ENCODE measurements at places on chromosomes 5 and 9. TPM values are rescaled to one million over a fixed set of nuclear protein-coding genes. Genes with fewer than 3 reads are reported as not detected.

DNA sequence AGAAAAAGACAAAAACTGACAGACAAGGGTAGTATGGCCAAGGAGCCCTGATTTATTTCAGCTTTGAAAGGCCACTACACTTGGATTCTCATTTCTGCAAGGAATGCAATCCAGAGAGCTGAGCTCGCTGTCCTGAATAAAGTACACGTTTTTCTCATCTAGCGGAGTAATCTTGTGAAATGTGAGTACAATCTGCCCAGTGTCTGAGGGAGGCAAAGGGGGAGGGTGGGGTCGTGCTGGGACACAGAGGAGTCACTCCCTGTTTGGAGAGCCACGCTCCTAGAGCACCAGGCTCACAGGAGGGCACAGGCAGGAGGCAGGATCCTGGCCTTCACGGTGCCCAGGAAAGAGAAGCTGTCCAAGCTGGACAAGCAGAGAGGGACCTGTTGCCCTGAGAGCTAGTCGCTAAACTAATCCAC lies 51.0 kb upstream of the IFNK start:
- no peak for DNase-seq

- no peak for DNase-seq
Measured at GRCh38 chr5:173613433-173614159, 2.9 kb downstream of the BOD1 start.

GRCh38 chr9:105290954-105291353 lies 46.5 kb downstream of the SLC44A1 start:
- no peak for DNase-seq

GRCh38 chr9:126773004-126773607 lies 31.7 kb upstream of the ZBTB43 start:
- peak; percentile 37 for DNase-seq

- no peak for DNase-seq
Measured at GRCh38 chr5:135036405-135036804, 2.4 kb upstream of the PITX1 start.

GRCh38 chr9:6938447-6938846 lies 180.7 kb downstream of the KDM4C start:
- no peak for DNase-seq

The CD72 gene
- 0.47 TPM for total RNA-seq

The PHF24 gene
- not detected for total RNA-seq

The RAB3C gene
- total RNA-seq = not detected

- no peak for DNase-seq
Measured at GRCh38 chr5:140282266-140282665, 20.6 kb downstream of the PFDN1 start.

DNA sequence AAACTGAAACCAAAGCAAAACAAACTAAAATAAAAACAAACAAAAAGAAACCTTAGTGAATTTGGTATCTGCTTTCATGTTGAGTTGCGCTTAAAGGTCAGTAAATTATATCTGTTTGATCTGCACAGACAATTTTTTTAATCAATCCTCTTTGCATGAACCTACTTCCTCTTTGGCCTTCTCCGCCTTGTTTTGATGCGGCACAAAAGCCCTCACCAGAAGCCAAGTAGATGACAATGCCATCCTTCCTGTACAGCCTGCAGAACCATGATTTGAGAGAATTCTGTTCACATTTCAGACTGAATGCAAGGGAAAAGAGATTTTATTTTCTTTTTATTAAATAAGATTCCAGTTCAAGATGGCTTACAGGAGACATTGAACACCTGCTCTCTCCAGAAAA lies 473.6 kb upstream of the FTMT start:
- no peak for DNase-seq

- no peak for DNase-seq
Measured at GRCh38 chr5:172870715-172871461, 36.8 kb downstream of the ERGIC1 start.

The TICAM2 gene
- 6.3 TPM for total RNA-seq

GRCh38 chr5:127012916-127013315 lies 17.4 kb downstream of the MARCHF3 start:
- DNase-seq = no peak

GRCh38 chr9:90838581-90839154 lies 37.0 kb downstream of the SYK start:
- DNase-seq = no peak

DNA sequence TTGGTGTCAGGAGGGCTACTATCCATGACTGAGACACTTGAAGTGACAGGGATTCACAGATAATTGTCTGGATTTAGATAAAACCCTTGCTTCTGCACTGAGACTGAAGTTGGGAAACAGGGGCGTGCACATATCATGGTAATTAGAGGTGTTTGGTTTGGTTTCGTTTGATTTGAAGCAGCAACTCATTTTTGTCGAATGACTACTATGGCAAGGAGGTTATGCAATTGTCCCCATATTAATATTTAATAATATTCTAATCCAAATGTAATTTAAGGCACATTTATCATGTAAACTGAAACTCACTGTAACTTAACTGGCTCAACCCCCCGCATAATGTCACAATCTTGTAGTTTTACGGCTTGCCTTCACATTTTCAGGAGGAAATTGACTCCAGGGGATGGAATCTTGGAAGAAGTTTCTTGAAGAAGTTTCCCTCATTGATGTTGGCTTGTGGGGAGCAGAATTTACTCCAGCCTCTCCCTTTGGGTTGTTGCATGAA lies 12.5 kb downstream of the ZNF366 start:
- DNase-seq = no peak

DNA sequence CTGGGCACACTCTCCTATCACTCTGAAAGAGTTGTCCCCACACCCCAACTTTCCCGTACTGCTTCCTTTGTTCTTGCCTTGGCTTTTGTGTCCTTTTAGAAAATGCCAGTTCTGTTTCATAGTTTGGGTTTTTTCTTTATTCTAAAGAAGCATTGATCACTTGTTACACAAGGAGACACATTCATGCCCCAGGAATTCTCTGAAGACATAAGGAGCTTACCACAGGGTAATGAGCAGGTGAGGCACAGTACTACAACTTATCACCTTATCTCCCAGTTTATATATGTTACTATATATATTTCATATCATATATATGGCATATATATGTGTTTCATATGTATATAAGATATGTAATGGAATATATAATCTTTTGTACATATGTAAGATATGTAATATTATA lies 6.5 kb upstream of the SSBP2 start:
- no peak for DNase-seq

The PLEKHG4B gene
- total RNA-seq = not detected

DNA sequence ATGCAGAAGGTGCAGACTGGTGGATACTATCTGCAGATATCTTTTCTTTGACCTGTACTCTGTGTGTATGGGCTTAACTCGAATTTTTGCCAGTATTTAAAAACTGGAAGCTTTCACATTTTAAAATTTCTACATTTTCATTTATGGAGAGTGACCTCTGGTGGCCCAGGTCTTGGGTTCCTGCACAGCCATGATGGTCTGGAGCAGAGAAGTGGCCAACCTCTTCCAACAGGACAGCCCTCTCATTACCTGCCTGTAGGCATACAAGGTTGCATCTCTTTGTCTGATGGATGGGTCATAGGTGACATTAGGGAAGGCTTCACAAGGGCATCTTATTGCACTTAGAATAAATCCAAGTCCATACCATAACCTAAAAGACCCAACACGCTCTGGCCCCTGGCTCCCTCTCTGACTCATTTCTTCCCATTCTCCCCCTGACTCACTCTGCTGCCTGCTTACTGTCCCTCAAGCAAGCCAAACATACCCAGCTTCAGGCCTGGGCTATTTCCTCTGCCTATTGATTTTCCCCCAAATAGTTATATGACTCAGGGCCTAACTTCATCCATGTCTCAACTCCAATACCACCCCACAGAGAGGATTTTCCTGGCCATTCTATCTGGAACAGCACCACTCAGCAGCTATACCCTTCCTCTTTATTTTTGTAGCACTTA lies 113.3 kb upstream of the SLC1A3 start:
- peak; percentile 88 for DNase-seq

The SWI5 gene
- total RNA-seq = 42.3 TPM

- no peak for DNase-seq
Measured at GRCh38 chr5:68738236-68738635, 355.6 kb upstream of the SLC30A5 start.

The SERF1A gene
- total RNA-seq = 7.0 TPM

GRCh38 chr5:80103371-80103770 lies 68.2 kb downstream of the THBS4 start:
- no peak for DNase-seq

DNA sequence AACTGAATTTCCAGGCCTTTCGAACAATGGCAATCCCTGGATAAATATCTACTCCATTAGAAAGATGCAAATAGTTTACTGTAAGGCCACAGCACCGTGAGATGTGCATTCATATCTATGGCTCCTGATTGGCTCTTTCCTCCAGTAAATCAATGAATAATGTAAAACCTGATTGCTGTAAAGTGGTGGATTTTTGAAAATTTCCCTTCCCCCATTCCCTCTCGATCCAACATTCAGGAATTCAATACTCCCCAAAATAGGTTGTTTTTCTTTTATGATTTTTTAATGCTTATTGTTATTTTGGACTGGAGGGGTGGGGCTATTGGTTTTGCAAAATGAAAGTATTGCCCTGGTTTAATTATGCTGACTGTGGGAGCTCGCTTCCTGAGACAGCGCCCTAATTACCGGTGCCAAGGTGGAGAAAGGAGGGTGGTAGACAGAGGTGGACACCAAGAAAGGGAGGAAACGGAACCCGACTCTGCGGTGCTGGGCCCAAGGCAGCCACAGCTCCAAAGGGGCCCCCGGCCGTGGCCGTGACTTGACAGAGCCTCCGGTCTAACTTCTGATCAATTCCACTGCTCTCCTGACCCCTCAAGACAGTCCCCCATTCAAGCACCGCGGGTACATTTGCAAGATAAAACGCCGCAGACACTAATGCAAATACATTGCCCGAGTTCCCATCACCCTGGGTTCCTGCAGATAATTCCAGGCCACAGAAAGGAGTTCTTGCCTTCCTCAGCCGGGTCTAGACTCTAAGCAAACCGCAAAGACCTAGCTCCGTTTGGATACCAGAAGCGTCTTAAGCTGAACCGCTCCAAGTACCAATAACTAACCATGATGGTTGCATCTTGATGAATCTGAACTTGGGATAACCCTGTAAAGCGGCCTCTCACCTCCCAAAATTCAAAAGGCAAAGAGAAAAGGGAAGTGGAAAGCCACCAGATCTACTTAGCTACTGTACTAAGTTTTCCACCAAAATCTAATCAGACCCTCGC lies 211.2 kb downstream of the MEF2C start:
- peak; percentile 48 for DNase-seq
